ENCODE measurements at places on chromosomes 3 and 15.

DNA sequence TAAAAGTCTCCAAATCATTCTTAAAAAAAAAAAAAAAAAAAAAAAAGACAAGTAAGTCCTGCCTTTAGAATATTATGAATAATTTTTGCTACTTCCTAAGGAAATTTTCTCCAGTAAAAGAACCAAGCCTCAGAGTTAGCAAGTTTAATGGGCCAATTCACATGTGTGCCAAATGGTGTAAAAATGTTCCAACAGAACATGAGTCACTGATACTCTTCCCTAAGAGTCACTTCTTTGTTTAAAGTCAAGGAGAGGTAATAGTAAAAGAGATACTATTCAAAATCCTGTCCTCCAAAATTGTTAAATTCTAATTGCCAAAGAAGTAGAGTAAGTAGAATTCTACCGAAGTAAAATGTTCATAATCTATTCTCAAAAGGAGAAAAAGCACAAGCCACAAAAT is 17.7 kb upstream of the CPA3 start:
- no peak for DNase-seq

GRCh38 chr3:184328516-184328915 is 8.9 kb upstream of the FAM131A start:
- DNase-seq, result no peak

GRCh38 chr15:26590676-26591075 is 182.2 kb downstream of the GABRB3 start:
- DNase-seq, result no peak

DNA sequence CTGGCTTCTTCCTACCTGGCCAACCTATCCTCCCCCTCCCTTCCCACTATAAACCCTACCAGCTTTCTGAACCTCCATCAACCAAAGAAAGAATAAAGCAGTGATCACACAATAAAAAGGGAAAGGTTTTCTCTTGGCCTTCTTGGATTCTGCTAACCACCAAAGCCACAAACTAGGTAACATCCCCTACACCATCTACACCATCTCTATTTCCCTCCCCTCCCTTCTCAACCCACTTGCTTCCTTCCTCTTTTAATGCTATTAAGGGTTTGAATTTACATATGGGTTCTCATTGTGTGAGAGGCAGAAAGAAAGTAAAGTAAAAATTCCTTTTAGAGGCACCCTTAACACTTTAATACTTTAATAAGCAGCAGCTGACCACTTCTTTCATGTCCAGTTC is 25.8 kb upstream of the RSL24D1 start:
- no peak for DNase-seq

DNA sequence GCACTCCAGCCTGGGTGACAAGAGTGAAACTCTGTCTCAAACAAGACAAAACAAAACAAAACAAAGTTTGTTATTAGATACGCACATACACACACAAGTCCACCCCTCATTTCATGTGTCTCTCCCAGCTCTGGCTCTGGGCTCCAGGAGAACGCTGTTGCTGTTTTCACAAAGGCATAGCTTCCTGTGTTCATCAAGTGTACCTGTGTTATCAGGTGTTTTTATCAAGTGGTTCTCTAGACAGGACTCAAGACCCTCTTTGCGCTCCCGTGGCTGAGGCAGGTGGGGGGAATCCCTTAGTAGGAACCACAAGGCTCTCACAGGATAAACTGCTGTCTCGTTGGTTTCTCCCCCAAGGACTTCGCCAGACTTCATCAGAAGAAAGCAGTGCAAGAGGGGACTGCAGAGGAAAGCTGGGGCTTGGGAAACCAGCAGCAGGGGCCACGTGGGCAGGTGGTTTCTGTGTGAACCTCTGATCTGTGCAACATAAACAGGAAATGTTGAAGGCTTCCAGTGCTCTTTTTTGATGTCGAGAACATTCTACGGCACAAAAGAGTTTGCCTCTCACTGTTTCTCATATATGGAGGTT is 6.9 kb upstream of the PPP1R2 start:
- no peak for DNase-seq

DNA sequence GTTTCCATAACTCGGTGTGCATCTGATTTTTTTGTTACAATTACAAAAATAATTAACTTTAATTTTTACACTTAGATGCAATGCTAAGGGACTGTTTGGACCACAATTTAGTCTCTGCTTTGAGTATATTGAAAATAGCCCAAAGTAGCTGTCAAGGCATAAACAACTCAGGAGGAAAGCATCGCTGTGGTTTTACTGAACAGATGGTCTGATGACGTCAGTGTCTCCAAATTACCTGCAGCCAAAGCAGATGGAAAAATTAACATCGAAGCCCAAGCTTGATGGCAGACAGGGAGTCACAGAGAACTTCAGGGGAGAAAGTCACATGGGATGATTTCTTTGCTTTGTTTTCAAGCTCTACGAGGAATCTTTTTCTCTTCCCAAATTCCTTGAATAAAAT is 83.1 kb upstream of the PLCL2 start:
- no peak for DNase-seq

- no peak for DNase-seq
Observed at GRCh38 chr3:112582244-112582874, 20.5 kb downstream of the SLC35A5 start.

DNA sequence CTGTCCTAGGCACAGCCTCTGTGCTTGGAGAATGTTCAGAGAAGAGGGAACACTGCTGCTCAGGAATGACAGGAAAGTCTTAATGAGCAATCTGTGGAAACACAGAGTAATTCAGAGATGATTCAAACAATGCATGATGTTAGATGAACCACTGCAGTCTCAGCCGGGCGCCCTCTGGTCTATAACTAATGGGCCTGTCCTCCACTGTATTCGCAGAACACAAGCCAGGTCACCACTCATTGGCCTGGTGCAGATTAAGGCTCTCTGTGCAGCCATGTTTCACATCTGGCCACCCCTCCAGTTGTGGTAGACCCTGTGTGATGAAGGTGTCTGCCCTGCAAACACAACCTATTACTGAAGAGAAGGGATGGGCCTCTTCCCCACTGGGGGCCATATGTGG is 281.7 kb upstream of the ROPN1 start:
- no peak for DNase-seq

- no peak for DNase-seq
Observed at GRCh38 chr3:33008282-33008681, 56.8 kb downstream of the CCR4 start.
